ENCODE measurements at places on chromosomes 2 and 18.

GRCh38 chr2:233791151-233791882, 13.2 kb downstream of the MROH2A start:
- no peak for DNase-seq

- no peak for DNase-seq
Observed at GRCh38 chr18:24771300-24771699, 310.9 kb downstream of the HRH4 start.

- no peak for DNase-seq
Observed at GRCh38 chr2:24861500-24861899, 58.5 kb downstream of the ADCY3 start.

DNA sequence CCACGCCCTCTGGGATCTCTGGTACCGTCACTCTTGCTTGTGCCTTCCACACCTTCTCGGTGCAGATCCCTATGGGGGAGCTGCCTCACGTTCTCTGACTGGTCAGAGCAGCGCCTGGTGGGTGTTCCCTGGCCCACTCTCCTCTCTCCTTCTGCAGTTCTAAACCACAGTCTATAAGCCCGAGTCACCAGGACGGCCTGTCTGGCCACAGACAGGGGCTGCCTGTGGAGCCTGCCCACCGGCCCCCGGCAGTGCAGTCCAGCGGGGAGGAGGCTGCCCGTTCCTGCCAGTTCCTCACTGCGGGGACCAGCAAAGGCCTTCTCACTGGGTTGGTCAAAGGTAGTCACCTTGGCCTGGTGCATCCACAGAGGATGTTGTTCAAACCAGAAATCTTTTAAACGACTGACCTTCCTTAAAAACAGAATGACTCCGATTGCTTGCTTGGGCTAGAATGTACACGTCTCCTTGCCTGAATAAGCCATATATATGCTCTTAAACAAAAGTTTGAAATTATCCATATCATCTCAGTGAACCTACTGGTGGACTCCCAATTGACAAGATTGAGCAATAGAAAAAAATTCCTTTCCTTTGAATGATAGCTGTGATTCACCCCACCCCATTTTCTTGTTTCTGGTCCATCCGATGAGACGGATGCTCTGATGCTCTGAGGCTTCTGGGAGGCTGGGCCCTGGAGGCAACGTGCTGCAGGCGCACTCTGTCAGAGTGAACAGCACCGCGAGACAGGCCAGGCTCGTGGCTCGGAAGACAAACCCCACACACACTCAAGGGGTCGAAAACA, 61.2 kb downstream of the RALBP1 start:
- no peak for DNase-seq

DNA sequence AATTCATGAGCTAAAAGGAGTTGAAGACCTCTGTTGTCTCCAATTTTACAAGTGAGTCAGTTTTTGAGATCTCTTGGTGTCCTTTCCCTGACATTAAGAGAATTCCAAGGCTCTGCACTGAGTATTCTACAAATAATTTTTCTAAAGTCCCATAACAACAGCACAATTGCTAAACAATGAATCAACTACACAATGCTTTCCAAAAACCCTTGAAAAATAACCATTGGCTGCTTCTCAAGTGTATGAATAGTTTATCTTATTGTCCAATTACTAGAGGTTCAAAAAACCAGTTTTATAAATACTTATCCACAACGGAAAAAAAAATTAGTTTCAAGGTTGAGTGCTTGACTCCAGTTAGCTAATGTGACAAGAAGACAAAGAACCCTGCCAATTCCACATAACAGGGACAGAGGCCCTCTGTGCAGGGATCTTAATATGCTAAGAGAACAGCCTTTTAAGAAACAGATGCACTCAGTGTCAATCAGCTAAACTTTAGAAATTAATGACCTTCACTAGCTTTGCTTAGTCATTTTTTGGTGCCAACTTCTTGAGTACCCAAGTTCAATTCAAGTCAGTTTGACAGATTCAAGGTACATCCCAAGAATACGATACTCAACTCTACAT, 266.6 kb upstream of the CYP26B1 start:
- no peak for DNase-seq

- no peak for DNase-seq
Observed at GRCh38 chr2:158098178-158098577, 3.5 kb upstream of the UPP2 start.

GRCh38 chr2:152037743-152038435, 61.0 kb downstream of the CACNB4 start:
- DNase-seq: no peak
